ENCODE measurements at places on chromosomes 4 and X. TPM values are rescaled to one million over a fixed set of nuclear protein-coding genes. Genes with fewer than 3 reads are reported as not detected.

DNA sequence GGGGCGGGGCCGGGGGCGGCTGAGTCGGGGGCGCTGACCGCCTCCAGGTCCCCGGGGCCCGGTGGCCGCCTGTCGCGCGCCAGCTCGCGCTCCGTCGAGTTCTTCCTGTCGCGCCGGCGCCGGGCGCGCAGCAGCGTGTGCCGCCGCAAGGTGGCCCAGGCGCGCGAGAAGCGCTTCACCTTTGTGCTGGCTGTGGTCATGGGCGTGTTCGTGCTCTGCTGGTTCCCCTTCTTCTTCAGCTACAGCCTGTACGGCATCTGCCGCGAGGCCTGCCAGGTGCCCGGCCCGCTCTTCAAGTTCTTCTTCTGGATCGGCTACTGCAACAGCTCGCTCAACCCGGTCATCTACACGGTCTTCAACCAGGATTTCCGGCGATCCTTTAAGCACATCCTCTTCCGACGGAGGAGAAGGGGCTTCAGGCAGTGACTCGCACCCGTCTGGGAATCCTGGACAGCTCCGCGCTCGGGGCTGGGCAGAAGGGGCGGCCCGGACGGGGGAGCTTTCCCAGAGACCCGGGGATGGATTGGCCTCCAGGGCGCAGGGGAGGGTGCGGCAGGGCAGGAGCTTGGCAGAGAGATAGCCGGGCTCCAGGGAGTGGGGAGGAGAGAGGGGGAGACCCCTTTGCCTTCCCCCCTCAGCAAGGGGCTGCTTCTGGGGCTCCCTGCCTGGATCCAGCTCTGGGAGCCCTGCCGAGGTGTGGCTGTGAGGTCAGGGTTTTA, 1.5 kb downstream of the ADRA2C start:
- no peak overlapping the region for H3K27ac ChIP-seq
- peaks cover 10% of the 10 kb centered on the region for H3K27me3 ChIP-seq
- H3K4me3 ChIP-seq = no peak overlapping the region
- no peaks in the 10 kb centered on the region for H3K36me3 ChIP-seq
- DNase-seq = peak; percentile 85

- no peak for DNase-seq
- no peak overlapping the region for H3K27ac ChIP-seq
- H3K36me3 ChIP-seq = no peaks in the 10 kb centered on the region
- no peaks in the 10 kb centered on the region for H3K27me3 ChIP-seq
- no peak overlapping the region for H3K4me3 ChIP-seq
These were observed 39.5 kb upstream of the ZFX start for GRCh38 chrX:24110069-24110468.

The FGFR3 gene
- total RNA-seq = 104 TPM

The OPRPN gene
- total RNA-seq = not detected

The ZFP92 gene
- total RNA-seq = 0.38 TPM

The SSX4B gene
- total RNA-seq = 1.7 TPM

The AR gene
- 1.5 TPM for total RNA-seq

Measured in endodermal cell (in vitro differentiated cells).